Nucleus accumbens (tissue), 56 donors: ENCODE measurements at places on chromosomes 12 and 14.

- no peak for DNase-seq
These were observed 252.6 kb upstream of the PRKD1 start for GRCh38 chr14:30180219-30180618.

- DNase-seq, result no peak
These were observed 22.4 kb downstream of the FAM177A1 start for GRCh38 chr14:35068238-35069012.

DNA sequence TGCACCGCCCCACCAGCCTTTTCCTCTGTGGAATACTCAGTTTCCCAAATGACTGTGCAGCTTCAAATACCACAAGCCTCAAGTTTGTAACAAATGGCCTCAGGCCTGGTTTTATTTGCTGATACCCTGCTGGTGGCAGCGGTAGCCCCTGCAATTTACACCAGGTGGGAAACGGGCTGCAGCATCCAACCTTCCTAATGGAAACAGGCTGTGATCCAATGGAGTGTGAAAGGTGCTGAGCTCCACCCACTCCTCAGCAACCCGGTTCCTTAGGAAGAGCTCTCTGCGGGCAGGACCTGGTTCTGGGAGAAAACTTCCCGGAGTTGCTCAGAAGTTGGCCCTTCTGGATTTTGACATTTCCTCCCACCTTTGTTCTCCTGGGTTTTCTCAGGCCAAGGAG lies 41.7 kb upstream of the LTA4H start:
- no peak for DNase-seq

DNA sequence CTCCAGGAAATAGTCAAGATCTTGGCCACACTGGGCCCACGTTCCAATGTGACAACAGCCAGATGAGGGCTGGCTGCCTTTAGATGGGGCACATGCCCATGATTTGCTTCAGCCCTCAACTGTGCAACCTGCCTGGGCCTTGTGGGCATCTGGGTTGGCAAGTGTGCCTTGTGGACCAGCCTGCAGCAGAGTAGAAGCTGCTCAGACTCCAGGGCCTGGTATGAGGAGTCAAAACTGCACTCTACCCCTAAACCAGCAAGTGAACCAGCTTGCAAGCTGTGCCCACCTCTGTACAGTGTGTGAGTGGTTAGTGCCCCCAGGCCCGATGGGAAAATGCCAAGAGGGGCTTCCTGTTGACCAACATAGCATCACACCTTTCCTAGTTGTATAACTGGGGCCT lies 17.9 kb downstream of the PHETA1 start:
- DNase-seq, result no peak

DNA sequence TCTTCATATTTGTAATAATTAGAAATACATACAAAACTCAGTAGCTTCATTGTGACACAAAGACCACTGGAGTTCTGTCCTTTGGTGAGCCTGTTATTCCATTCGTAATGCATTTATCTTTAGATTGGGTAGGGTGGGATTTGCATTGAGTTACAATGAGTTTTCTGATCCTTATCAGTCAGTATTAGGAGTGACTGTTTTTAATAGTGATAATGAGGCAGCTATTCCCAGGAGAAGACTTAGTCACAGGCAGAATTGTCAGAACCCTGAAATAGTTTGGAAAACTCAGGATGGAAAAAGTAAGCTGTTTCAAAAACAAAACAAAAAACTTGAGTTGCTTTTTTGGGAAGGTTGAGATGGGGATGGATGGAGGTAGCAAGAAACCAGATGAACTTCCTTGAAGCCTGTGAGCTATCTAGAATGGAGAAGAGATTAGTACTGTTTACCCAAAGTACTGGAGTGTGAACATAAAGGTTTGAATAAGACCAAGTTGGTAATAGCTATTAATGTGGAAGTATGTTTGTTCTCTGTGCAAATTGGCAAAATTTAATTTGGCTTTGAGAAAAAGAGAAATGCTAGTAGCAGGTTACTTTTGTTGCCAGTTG lies 38.6 kb downstream of the FBXO34 start:
- no peak for DNase-seq

- no peak for DNase-seq
These were observed 10.3 kb upstream of the PRPH start for GRCh38 chr12:49284672-49285071.
